CD4-positive, alpha-beta T cell (primary cell): ENCODE measurements at places on chromosomes 5 and 9.

- DNase-seq: no peak
Measured at GRCh38 chr5:158635565-158635964, 464.2 kb downstream of the EBF1 start.

DNA sequence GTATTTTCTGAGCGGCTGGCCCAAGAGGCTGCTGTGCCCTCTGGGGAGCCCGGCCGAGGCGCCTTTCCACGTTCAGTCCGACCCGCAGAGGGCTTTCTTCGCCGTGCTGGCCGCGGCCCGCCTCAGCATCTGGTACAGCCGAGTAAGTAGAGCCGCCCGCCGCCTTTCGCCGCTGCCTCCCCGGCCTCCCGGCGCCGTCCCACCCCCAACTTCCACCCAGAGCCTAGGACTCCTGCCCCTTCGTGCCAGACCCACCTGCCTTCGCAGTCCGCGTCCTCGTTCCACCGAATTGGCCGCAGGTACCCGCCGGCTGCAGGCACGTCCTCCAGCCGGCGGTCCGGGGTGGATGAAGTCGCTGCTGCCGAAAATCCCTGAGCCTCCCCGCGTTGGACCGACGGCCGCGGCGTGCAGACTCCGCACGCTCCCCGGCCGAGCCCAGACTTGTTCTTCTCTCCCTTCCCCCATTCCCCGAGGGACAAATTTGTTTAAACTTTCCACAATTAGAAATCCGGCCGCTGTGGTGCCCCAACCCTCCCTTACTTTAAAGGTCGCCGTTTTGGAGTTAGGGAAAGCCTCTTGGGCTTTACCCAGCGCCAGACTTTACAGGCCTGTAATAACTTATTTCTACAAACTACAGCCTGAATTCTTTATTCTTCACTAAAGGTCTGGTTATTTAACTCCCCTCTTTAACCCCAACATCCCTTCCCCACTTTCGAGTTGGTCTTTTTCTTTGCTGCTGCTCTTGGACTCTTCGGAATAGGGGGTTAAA, 589 bp downstream of the RIC1 start:
- DNase-seq: peak; percentile 19

DNA sequence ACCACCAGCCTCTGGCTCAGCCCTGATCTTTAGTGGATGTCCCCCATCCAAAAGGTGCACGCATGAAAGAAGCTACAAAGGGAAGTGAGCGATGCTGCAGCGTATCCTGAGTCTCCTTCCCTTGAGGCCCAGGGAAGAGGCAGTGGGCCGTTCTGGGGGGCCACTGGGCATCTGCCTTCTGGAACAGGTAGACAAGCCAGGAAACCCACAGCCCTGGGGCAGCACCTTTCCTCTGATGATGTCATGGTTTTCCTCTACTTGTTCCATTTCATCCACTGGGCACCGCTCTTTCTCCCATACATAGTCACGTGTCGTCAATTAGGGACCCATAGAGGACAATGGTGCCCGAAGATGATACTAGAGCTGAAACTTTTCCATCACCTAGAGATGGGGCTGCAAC, 194.0 kb upstream of the IRX1 start:
- DNase-seq: no peak

GRCh38 chr9:18905883-18906629, 127.0 kb downstream of the SAXO1 start:
- DNase-seq: no peak

DNA sequence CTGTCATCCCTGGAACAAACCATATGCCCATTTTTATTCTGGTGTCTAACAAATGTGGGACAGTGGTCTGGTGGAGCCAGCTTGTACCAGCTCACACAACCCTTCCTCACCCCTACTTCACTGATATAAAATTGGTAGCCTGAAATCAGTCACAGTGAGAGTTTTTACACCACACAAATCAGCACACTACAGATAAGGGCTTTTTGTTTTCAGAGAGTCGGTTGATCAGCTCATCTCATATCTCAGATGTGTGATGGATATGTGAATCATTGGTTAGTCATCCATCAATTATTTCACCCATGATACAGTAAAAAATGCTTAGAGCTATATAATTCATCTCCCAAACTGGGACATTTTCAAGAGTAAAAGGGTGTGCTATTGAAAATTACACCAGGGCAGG, 529.2 kb downstream of the EBF1 start:
- no peak for DNase-seq

GRCh38 chr5:148343603-148344487, 8.5 kb downstream of the SPINK9 start:
- DNase-seq: no peak

GRCh38 chr5:33272288-33272687, 168.5 kb upstream of the TARS1 start:
- DNase-seq: no peak

DNA sequence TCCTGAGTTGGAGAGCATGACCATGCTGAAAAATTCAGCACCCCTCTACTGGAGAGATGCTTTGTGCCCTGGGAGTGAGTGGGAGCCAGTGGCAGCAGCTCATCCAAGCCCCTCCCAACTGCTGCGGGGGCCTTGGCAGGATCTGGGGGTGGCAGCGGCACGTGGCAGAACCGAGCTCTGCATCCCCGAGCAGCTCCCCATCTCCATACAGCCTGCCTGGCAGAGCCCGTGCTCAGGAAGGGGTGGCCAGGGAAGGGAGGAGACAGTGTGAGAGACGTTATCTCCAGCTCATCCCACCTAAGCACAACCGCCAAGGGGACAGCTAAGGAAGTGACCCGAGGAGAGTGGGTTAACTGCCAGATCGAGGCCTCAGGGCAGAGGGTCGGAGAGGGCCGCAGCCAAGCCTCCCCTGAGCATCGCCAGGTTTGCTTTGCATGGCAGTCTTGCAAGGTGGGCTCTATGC, 17.2 kb upstream of the DPM2 start:
- no peak for DNase-seq

GRCh38 chr5:55441107-55441771, 93.5 kb downstream of the PLPP1 start:
- DNase-seq: no peak

DNA sequence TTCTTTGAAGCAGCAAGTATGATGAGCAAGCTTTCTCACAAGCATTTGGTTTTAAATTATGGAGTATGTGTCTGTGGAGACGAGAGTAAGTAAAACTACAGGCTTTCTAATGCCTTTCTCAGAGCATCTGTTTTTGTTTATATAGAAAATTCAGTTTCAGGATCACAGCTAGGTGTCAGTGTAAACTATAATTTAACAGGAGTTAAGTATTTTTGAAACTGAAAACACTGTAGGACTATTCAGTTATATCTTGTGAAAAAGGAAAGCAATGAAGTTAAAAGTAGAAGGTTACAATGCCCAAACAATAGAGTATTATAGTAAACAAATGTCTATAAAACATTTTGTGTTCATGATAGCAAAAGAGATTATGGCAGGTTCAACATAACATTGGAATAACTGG, 88.6 kb downstream of the JAK2 start:
- no peak for DNase-seq

DNA sequence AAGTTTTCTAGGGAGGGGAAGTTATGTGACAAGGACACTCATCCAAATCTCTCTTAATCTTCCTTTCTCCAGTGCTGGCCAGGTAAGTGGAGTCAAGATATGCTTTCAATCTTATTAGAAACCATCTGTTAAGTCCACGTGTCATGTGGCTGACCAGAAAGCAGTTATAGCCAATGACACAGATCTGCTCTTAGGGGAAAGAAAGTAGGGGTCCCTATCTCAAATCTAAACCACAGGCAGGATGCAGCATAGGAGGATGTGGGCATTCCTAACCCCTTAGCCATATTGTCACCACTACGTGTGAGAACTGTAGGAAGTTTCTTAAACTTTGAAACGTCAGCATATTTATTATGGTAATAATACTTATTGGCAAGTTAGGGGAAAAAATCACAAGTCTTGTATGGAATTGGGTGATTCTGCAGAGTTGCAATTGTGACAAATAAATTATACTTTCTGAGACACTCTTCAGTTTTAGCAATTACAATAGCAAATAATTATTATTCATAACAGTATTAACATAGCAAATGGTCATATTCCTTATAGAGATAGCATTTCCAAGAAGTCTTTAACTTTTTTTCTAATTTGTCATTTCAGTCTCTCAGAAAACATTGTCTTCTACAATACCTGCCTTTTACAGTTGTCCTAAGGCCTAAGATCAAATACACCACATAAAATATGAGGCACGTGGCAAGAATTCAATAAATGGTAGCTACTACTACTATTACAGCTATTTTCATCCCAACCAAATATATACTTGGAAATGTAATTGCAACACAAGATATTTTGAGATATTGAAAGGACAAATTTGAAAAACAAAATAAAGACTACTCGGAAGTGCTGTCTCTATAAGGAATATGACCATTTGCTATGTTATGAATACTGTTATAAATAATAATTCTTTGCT, 236.9 kb downstream of the PDE4D start:
- no peak for DNase-seq

DNA sequence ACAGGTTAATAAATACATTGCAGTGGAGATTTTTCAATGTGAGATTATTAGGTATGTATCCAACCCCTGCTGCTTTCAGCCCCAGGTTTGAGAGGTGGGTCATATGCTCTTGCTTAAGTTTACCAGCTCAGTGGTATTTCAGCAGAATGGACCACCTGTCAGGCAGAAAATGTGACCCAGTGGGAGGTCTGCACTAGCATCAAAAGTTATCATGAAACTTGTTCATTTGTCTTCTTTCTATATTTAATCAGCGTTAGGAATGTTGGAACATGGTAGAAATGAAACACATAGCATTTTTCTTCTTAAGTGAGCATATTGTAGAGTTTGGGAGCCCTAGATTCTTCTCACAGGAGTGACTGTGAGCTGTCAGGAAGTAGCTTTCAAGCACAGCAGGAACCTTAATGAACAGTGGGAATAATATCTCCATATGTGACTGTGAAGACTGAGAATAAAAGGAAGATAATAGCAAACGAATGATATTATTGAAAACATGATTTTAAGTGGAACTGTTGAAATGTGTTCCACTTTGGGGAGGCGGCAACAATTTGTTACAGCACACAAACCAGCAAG, 596.9 kb upstream of the CDH6 start:
- DNase-seq: no peak

GRCh38 chr5:23316060-23316591, 191.3 kb upstream of the PRDM9 start:
- DNase-seq: no peak

DNA sequence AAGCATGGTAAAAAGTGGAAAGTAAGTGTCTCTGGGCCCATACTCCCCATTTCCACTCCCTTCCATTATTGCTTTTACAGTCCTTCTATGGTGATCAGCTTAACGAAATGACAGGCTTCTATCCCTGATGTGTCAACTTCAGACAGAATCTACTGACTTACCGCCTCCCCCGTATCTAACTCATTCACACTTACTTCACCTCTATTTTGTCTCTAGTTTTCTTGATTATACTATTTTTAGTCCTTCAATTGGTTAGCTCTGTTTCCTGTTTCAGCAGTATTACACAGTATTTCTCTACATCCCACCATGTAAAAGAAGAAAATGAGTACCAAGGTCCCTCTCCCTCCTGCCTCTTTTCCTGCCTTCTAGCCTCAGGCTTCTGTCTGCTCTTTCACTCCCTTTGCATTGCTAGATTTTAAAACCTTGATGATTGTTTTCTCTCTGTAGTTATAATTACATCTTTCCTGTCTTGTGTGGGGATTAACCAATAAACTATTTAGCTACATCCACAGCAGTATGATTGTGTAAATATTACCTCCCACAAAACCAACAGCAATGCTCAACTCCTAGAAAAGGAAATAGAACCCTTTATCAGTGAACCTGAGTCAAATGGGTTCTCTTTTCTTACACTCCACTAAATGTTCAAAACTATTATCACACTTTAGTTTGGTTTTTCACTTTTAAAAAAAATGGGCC, 53.4 kb downstream of the GNAQ start:
- DNase-seq: no peak

DNA sequence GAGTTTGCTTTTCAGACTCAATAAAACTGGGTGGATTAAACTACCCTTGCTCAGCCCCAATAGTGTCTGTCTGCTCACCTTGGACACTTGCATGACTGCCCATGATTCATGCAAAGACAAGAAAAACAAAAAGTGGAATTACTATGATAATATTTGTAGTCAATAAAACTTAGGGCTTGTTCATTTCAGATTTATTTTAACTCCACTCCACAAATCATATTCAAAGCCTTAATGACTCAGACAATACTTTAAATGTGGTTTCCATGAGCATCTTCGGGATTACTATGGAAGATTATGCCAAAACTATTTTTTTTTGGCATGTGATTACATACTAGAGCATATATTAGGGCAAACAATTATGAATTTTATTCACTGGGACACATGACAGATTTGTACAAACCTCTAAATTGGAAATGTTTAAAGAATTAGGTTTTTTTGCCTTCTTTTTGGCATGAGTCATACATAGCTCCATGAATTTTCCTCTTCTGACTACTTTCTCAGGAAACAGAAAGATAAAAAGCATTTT, 468.9 kb downstream of the ACTL7B start:
- no peak for DNase-seq

- DNase-seq: no peak
Measured at GRCh38 chr9:16867576-16868311, 2.7 kb downstream of the BNC2 start.

GRCh38 chr9:131679261-131680020, 60.4 kb downstream of the RAPGEF1 start:
- no peak for DNase-seq

DNA sequence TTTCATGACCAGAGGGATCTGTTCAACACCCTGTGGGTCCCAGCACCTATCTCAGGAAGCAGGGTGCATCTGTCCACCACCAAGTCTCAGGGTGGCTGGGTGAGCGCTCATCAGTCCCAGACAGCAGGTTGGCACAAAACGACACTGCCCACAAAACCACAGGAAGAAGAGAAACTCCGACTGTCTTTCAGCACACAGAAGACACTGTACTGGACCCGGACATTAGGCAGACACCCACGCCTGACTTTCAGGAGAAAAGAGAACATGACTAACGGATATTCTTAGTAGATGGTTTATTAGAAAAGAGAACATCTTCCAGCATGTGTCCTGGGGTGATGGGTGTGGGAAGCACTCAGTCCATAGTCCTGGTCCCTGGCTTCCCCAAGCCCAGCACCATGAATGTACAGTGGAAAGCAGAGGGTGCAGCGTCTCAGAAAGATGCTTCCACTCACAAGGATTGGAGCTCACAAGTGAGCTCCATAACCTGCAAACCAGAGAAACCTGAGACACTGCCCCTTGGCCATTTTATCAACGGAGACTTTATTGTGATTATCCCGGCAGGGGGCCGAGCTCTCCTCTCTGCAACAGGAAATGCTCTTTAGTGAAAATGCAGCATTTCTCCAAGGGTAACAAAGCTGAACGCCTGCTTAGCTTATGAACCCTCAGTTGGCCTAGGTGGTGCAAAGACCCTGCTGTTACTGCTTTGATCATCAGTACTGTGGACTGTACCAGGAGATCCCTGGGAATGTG, 35.8 kb upstream of the LCP2 start:
- DNase-seq: peak; percentile 56

- DNase-seq: no peak
Measured at GRCh38 chr5:166860426-166860825, 1431.0 kb upstream of the WWC1 start.

GRCh38 chr5:117701062-117701461, 1126.4 kb upstream of the SEMA6A start:
- DNase-seq: no peak

GRCh38 chr9:12922224-12922866, 147.5 kb downstream of the LURAP1L start:
- no peak for DNase-seq
